ENCODE measurements at places on chromosomes 11 and 22.

- no peak for DNase-seq
These were observed 48.4 kb upstream of the TSKU start for GRCh38 chr11:76734456-76735420.

DNA sequence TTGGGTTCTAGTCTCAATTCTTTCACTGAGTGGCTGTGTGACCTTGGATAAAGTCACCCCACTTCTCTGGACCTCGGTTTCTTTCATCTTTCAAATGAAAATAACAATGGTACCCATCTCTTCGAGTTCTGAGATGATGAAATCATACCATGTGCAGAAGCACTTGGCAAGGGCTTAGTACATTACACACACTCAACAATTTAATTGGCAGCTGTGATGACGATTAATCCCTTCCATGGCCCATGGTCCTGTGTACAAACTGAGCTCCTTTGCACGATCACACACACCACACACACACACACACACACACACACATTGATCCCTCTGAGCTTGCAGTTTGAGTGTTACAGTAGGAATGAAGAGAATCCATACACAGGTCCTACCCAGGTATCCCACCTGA, 103.4 kb upstream of the ASPHD2 start:
- DNase-seq, result no peak

GRCh38 chr22:21866833-21867527, 465 bp downstream of the MAPK1 start:
- no peak for DNase-seq

DNA sequence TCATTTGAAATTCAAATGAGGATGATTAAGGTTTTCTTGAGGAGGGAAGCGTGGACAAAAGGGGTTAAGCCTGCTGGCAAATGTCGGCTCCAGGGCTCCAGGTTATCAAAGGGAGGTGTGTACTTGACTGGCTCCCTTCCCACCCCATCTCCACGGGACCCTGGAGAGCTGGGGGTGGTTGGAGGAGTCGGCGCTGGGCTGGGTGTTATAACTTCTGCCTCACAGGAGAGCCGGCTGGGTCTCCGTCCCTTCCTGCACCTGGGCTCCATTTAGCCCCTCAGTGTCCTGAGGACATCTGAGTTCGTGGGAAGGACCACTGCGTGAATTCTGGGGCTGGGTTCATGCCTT, 15.6 kb downstream of the POU2F3 start:
- no peak for DNase-seq

DNA sequence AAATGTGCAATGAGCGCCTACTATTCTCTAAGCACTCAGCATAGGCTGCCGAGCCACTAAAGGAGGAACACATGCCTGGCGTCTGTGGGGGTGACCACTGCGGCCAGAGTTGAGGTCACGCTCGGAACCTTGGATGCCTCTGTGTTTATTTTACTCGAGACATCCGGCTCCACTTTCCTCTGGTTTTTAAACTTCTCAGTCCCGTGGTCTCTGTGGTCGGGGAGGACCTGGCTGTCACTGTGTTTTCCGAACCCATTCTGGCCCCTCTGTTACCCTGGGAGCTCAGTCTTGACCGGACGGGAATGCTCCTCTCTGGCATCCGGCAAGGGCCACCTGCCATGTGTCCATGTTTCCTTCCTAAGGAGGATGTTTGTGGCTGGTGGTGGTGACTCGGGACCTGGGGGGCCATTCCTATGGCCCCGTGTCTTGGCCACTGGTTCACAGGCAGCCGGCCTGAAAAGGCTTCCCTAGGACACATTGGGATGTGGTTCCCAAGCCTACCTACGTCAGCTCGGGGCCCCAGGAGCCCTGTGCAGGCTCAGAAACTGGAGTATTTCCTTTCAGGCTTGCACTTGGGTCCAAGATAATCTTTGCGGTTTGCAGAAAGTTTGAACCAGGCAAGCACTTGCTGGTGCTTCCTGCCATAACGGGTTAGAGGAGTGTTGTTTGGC, 46.7 kb upstream of the PARVG start:
- no peak for DNase-seq

DNA sequence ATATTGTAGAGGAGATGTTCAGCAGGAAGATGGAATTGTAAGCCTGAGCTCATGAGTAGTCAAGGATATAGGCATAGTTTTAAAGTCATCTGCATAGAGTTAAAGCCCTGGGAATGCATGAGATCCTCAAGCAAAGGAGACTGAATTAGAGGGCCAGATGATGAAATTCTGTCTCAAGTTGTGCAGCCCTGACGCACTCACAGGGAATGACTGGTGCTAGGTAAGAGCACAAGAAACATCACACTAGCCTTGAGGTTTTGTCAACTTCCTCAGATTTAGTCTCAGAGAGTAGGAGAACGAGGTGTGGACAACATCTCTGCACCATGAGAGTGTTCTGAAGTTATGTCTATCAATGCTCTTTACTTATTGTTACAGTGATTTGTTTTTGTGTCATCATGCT, 5.8 kb downstream of the RAB38 start:
- DNase-seq, result no peak

DNA sequence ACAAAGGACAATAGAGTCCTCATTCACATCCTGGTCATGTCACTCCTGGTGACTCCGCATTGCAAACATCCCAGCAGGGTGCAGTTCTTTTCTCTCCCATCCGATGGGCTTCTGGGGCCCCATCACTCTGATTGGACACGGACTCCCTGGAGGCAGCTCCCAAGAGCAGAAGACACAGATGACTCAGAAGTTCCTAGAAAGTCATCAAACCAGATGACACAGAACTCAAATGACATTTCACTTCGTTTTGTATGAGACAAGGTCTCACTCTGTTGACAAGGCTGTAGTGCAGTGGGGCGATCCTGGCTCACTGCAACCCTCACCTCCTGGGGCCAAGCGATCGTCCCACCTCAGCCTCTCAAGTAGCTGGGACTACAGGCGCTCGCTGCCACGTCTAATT, 33.2 kb downstream of the ZNF195 start:
- no peak for DNase-seq

DNA sequence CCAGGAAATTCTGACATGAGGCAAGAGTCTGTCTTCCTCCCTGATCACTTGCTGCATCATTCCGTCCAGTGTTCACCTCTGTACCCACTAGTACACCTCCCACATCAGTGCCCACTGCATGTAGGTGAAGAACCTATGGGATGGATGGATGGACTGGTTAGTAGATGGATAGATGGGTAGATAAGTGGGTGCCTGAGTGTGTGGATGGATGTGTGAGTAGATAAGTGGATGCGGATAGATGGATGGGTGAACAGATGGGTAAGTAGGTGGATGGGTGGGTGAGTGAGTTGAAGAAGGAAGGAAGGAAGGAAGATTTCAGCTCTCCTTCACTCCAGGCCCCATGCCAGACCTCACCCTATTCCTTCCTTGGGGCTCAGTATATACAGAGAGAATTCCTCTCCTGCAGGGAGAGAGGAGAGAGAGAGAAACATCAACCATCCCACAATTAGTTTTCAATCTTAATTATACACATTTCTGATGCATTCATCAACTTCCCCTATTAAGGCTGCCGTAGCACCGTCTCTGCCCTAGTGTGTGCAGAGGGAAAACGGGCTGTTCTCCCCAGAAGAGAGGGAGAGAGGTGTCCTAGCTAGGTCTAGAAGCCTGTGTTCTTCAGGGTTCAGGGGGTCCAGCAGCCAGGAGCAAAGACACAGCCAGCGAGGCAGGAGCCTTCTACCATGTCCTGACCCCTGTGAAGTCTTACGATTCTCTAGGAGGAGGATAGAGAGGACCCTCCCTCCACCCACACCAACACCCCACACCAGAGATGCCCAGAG, 125.3 kb downstream of the BUD13 start:
- no peak for DNase-seq

- DNase-seq, result no peak
These were observed 1.8 kb downstream of the SLC16A8 start for GRCh38 chr22:38081941-38082828.

DNA sequence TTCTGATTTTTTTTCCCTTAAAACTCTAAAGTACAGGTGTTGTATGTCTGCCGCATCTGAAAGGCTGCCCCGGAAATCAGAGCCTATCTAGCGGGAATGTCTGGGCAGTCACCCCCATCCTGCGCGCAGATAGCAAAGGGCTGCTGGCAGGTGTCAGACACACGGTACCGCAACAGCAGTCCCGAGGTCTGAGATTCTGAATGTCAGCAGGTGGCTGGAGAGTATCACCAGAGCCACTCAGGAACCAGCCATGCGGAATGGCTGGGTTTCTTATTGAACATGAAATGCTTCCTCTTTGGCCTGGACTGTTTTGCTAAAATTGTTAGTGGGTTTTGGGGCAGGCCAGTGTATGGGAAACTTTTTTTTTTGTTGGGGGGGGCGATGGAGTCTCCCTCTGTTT, 53.3 kb downstream of the CERK start:
- no peak for DNase-seq

DNA sequence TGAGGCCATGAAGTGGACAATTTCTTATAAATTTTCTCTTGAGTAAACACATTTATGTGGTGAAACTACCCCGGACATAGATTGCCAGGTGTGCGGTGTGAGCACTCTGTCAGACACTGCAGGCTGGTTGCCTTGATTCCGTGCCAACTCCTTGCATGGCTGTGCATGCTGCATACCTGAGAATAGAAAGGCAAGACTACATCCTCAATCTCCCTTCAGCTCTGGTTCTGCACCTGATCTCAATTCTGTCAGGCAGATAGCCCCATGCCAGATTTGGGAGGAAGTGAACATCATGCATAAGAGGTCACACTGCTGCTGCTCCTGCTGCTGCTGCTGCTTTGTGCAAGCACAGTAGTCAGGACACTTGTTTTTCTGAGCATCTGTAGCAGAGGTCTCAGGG, 42.5 kb upstream of the DEUP1 start:
- DNase-seq, result no peak

DNA sequence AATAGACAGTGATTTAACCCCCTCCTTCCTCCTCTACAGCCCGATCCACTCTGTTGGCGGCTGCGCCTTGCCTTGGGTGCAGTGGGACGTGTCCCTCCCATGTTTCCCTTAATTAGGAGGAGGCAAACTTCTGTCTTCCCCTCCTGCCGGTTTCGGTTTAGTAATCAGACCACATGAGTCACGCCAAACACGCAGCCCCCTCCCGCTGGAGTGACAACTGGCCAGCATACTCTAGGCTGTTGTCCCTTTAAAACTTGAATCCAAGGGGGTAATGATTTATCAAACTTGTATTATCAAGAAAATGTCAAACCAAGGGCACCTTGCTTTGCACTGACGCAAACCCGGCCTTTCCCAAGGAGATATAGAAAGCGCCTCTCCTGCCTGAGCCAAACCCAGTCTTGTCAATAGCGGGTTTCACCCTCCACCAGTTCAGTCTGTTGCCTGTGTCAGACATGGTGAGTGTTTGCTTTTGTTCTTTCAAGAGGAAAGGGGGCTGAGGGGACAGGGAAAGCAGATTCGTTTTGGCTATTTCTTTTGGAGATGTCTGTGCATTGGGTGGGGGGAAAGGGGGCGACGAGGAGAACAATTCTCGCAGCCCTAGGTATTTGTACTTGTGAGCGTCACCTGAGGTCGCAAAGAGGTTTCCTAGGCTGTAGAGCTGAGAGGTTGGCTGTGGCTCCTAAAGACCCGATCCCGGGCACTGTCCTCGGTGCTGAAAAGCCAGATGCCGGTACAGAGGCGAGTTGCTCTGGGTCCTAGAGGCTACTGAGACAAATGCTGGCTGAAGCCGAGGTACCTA, at the start of gene SLC6A5:
Gene SLC6A5, plus strand, starts transcription at position 388 of the 799 bp plus-strand sequence. Its CDS starts 65 bp downstream, at position 453.
- DNase-seq, result no peak

- DNase-seq, result no peak
These were observed 48.5 kb upstream of the A4GALT start for GRCh38 chr22:42769238-42769573.

- DNase-seq, result no peak
These were observed 174.0 kb downstream of the SPON1 start for GRCh38 chr11:14136561-14136960.

GRCh38 chr22:40703736-40704135, 24.5 kb downstream of the MCHR1 start:
- DNase-seq, result no peak

DNA sequence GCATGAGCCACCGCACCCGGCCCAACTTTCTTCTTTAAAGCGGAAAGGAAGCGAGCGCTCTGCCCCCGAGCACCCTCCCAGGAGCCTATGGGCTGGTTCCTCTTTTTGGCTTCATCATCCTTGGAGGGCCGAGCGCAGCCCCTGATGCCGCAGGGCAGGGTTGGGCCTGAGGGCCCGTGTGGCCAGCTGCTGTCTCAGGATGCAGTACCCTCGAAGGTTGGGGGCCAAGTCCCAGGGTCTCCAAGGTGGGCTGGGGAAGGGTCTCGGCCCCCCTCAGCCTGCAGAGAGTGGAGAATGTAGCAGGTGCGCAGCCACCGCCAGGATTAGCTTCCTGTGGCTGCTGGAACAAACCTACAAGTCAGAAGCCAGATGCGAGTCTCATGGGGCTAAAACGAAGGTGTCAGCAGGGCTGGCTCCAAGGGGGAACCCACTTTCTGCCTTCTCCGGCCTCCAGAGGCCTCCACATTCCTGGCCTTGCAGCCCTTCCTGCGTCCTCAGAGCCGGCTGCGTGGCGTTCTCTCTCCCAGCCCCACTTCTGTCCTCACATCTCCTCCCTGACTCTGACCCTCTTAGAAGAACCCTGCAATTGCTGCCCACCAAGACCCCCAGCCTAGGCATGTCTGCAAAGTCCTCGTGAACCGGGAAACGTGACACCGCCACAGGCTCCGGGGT, 2.9 kb downstream of the PANX2 start:
- no peak for DNase-seq

Data from epithelial cell of prostate (primary cell).